Effector CD8-positive, alpha-beta T cell (primary cell): ENCODE measurements at places on chromosomes 13 and 19.

DNA sequence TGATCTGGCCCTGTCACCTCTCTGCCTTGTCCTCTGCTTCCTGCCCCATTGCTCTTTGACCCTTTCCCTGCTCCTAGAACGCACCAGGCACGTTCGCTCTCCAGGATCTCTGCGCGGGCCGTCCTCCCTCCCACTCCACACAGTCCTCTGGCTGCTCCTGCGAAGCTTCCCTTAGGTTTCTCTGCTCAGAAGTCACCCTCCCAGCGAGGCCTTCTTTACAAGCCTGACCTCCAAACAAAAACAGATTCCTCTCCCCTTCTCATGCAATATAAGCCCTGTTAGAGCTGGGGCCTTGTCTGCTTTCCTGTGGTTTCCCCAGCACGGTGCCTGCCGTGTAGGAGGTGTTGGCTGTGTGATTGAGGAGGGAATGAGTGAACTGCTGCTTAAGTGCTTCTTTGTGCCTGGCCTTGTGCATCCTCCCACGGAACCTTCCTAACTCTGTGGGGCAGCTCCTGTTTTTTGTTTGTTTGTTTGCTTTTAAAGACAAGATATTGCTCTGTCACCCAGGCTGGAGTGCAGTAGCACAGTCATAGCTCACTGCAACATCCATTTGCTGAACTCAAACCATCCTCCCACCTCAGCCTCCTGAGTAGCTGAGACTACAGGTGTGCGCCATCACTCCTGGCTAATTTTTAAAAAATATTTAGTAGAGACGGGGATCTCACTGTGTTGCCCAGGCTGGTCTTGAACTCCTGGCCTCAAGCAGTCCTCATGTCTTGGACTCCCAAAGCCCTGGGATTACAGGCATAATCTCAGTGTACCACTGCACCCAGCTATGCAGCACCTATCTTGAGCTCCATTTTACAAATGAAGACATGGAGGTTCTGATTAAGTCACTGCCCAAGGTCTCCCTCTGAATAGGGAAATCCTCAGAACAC, 82.0 kb downstream of the SIPA1L3 start:
- no peak for DNase-seq

GRCh38 chr19:33798681-33799111, 2.0 kb downstream of the KCTD15 start:
- DNase-seq, result no peak

DNA sequence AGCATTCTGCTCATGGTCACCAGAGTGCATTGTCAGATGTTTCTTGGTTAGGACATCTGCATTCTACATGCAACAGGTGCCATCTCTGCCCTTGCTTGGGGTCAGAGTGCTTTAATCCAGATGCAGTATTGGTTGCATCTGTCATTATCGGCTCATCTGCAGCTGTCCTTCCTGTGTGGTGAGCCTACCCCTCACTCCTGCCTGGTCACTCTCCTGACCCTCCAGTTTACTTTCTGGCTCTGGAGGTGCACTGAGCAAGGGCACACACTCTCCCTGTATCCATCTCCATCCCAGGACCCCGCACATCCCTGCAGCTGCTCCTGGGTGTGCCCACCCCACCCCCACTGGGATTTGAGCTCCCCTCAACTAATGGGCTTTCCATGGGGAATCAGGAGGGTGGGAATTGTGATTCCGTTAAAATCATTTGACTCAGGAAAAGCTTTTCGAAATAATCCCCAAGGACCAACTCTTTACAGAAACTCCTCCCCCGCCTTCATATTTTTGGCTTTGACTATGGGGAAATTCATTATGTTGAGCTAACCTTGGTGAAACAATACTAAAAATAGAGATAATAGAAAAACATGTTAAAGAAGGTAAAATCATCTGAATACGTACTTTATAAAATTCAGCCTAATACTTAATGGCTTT, 70.2 kb downstream of the COL4A2 start:
- no peak for DNase-seq

DNA sequence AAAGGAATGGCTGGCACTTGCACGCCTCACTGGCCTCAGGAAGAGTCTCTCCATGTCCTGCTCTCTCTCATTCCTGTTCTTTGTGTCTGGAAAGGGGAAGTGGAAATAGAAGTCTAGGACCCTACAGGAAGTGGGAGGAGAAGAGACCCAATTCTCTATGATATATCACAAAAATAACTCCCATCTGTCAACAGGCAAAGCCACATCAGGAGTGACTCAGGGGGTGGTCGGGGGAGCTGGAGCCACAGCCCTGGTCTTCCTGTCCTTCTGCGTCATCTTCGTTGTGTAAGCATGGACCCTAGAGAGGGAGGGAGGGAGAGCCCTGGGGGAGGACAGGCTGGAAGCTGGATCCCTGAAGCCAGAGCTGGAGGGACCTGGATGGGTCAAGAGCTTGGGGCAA, 3.0 kb downstream of the SIGLEC9 start:
- no peak for DNase-seq

- DNase-seq, result no peak
These were observed 886 bp downstream of the CRLF1 start for GRCh38 chr19:18605546-18606280.
